Fibroblast of skin of right biceps (primary cell): ENCODE measurements at places on chromosomes 3 and 15.

DNA sequence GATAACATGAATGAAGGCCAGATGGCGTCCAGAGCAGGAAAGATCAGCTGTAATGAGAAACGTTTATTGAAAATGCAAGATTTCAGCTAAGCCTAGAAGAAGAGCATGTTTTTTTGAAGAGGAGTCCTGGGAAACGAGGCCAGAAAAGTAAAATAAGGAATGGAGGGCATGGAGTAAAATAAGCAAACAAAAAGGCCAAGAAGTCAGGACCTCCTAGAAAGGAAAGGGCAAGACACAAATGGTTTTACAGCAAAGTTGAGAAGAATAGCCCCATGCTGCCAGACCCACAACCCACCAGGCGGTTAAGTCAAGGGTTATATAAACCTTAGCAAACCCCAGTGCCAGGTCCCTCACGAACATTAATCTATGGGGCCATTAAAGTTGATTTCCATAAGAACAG lies 30.5 kb downstream of the LRIG1 start:
- no peak for DNase-seq

DNA sequence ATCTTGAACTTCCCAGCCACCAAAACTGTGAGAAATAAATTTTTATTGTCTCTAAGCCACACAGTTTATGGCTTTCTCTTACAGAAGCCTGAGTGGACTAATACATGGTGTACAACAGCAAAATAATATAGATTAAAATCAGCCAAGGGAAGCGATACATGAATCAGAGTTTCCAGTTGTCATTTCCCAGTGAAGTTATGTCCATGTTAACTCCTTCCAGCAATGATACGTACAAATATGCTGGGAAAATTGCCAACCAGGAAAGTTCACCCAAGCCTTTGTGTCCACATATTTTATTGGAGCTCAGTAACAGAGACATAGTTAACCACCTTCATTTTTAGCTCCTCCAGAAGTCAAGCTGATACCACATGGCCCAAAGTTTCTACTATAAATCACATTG lies 280.9 kb upstream of the KCNMB2 start:
- DNase-seq, result peak; percentile 80

- DNase-seq, result no peak
These were observed 34.7 kb downstream of the XXYLT1 start for GRCh38 chr3:195236076-195236798.

GRCh38 chr3:128247666-128248409 lies 94.6 kb downstream of the EEFSEC start:
- no peak for DNase-seq

GRCh38 chr3:14879211-14879874 lies 60.6 kb downstream of the FGD5 start:
- DNase-seq, result peak; percentile 17

GRCh38 chr15:81784751-81785150 lies 261.1 kb downstream of the MEX3B start:
- DNase-seq, result no peak

- no peak for DNase-seq
These were observed 17.1 kb downstream of the APBA2 start for GRCh38 chr15:28902856-28903255.

GRCh38 chr3:69749461-69749860 lies 10.2 kb downstream of the MITF start:
- DNase-seq, result no peak

DNA sequence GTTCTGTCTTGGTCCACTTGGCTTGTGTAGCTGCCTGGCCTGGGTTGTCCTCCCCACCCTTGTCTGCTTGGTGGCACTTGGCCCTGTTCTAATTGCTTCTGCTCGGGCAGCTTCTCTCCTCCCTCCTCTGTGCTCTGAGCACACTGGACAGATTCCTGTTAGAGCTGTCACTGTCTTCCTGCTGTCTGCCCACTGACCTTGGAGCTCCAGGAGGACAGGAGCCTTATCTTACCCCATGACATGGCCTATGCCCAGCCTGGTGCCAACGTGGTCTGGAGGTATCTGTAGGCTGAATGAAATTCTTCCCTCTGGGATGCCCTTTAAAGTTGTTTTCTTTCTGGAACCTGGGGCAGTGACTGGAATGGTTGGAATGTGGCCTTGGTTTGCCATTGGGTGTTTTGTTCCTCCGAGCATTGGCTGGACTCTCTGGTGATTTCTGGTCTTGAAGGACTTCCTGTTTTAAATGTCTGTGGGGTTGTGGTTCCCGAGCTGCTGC lies 94.1 kb downstream of the FAM43A start:
- DNase-seq, result peak; percentile 9

- peak; percentile 96 for DNase-seq
These were observed 90.7 kb downstream of the CNTN6 start for GRCh38 chr3:1183320-1184048.

DNA sequence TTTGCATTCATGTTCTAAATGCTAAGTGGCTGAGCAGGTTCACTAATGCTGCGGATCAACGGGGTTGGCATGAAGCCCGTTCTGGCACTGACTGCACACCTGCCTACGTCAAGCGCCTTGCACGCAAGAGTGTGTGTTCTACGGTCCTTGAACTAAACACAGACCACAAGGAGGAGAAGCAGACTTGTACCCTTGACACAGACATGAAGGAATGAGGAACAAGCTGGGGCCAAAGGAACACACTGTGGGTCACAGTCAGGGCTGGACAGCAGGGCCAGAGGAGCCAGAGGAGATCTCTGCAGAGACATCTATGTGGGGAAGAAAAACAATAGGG lies 48.0 kb upstream of the LDHAL6B start:
- no peak for DNase-seq

DNA sequence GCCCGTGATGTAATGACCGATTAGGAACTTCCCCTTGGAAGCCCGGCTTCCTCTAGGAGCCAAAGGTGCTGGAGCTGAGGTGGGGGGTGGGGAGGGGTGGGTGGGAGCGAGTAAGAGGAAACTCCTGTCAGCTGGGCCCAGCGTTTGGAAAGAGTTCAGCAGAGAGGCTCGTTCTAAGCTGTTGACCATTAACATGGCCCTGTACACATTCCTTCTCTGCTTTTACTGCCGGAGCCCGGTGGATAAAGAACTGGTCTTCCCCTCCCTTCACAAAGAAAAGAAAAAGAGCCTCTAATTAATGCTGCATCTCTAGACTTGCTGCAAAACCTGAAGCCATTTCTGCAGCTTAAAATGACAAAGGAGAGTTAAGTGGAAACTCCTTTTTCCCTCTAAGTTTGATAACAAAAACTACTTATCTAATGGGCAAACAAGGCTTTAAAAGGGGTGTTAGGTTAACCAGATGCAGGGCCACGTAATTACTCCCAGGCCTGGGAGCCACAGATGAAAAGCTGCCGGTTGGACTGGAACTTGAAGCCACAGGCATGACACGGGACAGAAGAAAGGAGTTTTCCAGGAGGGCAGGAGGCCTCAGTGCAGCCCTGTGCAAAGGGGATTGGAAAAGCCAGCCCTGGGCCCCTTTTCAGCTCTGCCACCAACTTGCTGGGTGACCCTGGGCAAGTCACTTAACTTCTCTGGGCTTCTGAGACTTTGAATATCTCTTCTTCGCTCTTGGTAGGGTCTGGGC lies 71.3 kb downstream of the SMAD6 start:
- peak; percentile 41 for DNase-seq

GRCh38 chr3:132592216-132592615 lies 4.9 kb upstream of the ACKR4 start:
- no peak for DNase-seq

GRCh38 chr3:145145461-145145860 lies 1015.5 kb downstream of the PLOD2 start:
- DNase-seq, result peak; percentile 22

DNA sequence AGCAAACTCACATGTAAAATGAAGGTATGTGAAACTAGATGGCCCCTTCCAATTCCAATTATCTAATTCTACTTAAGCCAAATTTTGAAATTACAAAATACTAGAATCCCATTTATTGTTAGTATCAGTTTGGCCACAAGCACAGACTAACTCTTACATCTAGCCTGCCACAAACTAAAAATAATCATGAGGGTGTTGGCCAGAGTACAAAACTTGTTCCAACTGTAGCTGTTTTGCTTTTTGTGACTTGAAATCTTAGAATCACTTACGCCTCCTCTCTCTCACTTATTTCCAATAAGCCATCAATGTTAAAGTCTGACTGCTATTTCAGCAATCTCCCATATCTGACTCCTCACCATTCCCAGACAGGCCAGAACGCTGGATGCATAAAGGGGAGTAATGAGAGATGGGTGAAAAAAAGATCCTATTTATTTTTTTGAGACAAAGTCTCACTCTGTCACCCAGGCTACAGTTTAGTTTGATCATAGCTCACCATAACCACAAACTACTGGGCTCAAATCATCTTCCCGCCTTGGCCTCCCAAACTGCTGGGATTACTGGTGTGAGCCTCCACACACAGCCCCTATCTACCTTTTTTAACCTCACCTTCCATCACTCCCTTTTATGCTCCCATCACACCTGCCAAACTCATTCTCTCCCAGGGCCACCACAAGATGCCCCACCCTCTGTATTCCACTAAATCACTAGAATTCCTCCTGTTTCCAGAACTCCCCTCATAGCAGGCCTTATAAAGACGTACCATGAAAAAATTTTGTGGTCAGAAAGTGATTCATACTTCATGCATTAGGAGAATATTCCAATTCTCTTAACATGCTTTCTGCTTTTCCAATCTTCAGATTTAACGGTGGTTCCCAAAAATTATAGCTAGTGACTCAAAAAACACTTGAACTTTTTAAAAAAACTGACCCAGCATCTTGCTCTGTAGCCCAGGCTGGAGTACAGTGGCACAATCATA lies 36.5 kb downstream of the ATOSA start:
- DNase-seq, result peak; percentile 87

DNA sequence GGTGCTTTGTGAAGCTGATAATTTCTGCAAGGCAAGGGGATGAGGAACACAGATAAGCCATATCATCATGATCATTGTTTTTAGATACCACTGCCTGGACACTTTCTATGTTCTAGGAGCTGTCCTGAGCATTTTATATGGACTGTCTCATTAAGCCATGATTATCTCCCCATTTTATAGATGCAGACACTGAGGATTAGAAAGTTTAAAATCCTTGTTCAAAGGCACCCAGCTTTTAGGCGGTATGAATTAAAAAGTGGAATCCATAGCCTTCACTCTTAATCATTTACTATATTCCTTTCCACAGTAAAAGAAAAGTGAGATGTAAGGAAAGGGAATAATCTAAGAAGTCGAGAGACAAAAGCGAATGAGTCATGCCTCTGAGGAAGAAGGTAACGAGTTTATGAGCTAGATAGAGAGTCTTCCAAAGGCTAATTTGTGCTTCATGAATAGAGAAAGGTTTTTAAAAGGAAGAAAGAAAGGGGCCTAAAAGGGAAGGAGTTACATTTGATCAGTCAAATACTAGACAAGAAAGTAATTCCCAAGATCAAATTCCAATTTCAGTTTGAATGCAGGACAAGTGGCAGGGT lies 856.0 kb downstream of the FHIT start:
- DNase-seq, result no peak

DNA sequence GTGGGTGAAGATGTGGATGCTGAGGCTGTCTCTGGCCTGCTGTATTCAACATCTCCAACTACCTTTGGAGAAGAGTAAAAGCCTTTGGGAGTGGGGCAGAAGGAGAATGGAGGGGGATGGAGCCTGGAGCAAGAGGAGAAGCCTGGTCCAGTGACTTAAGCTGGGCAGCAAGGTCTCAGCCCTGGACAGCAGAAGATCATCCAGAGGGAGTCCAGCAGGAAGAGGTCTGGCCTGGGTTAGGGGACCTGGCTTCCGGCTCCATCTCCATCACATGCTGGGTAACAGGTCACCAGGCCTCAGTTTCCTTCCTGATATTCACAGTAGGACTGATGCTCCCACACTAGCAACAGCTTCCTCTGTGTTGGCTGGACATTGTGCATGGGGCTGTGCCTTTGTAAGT lies 3.8 kb upstream of the ISL2 start:
- no peak for DNase-seq

GRCh38 chr3:98824256-98824655 lies 61.1 kb downstream of the ST3GAL6 start:
- peak; percentile 19 for DNase-seq

DNA sequence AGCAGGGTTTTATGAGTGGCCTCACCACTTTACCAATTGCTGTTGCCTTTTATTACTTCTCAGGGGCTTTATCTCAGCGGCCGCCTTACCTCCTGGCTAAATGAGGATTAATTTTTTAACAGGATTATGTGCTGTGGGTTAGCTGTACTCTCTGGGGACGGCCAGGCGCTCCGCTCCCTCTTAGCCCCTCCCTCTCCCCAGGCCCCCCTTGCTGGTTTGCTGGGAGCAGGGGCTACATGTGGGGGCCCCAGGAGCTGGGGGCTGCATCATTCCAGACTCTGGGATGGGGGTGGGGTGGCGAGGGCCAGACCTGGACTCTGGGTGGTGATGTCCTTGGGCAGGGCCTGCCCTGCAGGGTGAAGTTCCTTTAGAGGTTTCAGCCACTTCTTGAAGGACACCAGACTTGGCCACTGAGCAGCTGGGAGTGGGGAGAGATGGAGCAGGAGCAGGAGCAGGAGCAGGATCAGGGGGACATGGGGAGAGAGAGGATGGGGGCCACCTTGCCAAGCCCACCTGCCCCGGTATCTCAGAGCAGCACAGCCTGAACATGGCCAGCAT lies 196.1 kb downstream of the GOLGA6L6 start:
- no peak for DNase-seq

- no peak for DNase-seq
These were observed 109.6 kb downstream of the FHIT start for GRCh38 chr3:61141697-61142096.

DNA sequence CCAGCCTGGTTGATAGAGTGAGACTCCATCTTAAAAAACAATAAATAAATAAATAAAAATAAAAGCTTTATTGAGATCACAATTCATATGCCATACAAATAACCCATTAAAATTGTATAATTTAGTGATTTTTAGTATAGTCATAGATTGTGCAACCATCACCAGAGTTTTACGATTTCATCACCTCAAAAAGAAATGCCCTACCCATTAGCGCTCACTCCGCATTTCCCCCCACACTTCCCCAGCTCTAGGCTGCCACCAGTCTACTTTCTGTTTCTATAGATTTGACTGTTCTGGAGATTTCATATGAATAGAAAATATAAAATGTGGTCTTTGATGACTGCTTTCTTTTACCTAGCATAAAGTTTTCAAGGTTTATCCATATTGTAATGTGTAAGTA lies 57.0 kb downstream of the ARHGEF26 start:
- DNase-seq, result no peak

DNA sequence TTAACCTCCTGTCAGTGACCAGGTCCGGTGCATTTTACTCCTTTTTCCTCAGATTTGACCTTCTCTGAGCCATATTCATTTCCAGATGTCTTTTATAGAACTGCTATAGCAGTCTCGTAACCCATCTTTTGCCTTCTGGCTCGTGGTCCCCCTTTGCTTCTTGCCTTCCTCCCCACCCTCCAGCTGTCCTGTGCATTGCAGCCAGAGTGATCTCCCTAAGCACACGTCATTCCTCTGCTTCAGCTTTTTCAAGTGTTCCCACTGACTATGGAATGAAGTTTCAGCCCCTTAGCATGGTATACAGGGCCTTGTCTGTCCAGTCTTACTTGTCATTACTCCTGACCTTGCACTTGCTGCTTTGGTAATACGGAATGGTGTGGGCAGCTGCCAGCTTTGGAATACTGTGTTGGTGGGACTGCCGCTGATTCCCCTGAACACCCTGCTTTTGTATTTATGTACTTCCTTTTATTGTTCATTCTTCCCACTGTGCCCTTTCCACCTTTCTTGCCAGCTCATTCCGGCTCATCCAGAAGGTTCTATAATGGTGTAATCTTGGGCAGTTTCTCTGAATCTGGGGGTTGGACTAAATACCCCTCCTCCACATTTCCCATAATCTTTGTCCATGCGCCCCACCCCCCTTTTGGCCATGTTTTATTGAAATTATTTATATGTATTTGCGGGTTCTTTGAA lies 38.9 kb downstream of the SLC25A26 start:
- DNase-seq, result no peak
